ENCODE measurements at places on chromosomes 6 and 20. TPM values are rescaled to one million over a fixed set of nuclear protein-coding genes. Genes with fewer than 3 reads are reported as not detected.

DNA sequence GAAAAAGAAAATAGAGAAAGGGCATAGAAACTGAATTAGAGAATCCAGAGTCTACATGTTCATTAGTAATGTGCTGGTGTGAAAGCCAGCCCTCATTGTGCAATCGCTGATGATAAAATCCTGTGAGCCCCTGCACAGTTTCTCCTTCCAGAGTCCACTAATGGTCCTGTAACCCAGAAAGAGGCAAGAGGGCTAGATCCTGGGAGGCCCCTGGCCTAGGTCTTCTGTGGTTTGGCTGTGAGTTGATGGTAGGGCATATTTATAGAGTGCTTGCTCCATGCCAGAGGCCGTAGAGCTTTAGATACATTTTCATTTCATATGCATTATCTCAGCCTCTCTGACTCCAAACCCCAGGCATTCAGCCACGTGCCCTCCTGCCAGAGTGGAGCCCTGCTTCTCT is 94.9 kb upstream of the MTHFD1L start:
- H3K4me1 ChIP-seq, result peaks cover 16% of the 10 kb centered on the region
- H3K36me3 ChIP-seq, result no peaks in the 10 kb centered on the region
- H3K27ac ChIP-seq, result no peak overlapping the region
- H3K27me3 ChIP-seq, result no peaks in the 10 kb centered on the region

DNA sequence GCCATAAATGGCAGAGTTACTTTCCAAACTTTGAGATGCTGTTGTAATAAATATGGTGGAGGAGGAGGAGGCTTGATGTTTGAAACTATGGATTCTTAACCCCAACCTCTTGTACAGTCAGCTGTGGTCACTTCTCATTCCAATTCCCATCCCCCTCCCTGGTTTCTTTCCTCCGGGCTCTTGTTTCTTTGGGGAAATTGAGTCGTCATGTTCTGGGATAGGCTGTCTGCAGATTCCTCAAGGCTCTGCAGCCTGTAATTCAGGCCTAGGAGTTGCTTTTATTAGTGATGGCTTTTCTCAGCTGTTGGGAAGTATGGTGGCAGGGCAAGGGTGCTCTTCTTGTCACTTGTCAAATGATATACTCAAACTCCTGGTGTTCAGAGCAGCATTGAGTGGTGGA is 2.6 kb downstream of the PTK7 start:
- H3K27me3 ChIP-seq, result peaks cover 8% of the 10 kb centered on the region
- H3K4me1 ChIP-seq, result peaks cover 29% of the 10 kb centered on the region
- no peak for DNase-seq
- H3K4me3 ChIP-seq, result no peak overlapping the region
- H3K36me3 ChIP-seq, result peaks cover 7% of the 10 kb centered on the region

- H3K4me3 ChIP-seq, result peak overlapping the region; percentile 20
- peaks cover 82% of the 10 kb centered on the region for H3K27me3 ChIP-seq
- H3K27ac ChIP-seq, result no peak overlapping the region
- peaks cover 12% of the 10 kb centered on the region for H3K4me1 ChIP-seq
- no peaks in the 10 kb centered on the region for H3K36me3 ChIP-seq
Observed at GRCh38 chr6:50819466-50819903, 814 bp downstream of the TFAP2B start.

The NT5E gene
- 18.0 TPM for total RNA-seq

The ZNF165 gene
- total RNA-seq, result 2.2 TPM

GRCh38 chr6:21186479-21187055 is 407.0 kb upstream of the SOX4 start:
- H3K4me1 ChIP-seq, result peaks cover 12% of the 10 kb centered on the region
- no peaks in the 10 kb centered on the region for H3K27me3 ChIP-seq
- H3K4me3 ChIP-seq, result no peak overlapping the region
- no peaks in the 10 kb centered on the region for H3K36me3 ChIP-seq
- DNase-seq, result no peak

The GABRR1 gene
- not detected for total RNA-seq

GRCh38 chr6:49155316-49155715 is 307.7 kb downstream of the MMUT start:
- no peak for DNase-seq
- no peaks in the 10 kb centered on the region for H3K27me3 ChIP-seq
- no peak overlapping the region for H3K27ac ChIP-seq

The BTN1A1 gene
- not detected for total RNA-seq

DNA sequence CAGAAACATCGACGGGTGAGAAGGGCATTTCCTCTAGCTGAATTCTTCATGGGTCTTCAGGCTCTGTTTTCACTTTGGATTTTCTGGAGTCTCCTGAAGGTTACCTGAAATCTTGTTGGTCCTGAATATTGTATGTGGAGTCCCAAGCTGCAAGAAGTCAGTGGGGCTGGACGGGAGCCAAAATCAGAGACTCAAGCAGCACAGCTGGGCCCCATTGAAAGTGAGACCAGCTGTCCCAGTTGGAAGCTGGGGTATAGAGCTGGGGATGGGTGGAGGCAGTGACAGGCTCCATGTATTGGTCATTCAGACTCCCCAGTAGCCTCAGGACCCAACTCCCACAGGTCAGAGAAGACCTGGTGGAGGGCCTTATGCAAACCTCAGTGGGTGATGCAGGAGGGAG is 111.3 kb upstream of the MLN start:
- H3K27me3 ChIP-seq, result no peaks in the 10 kb centered on the region
- H3K4me1 ChIP-seq, result no peaks in the 10 kb centered on the region
- no peak overlapping the region for H3K27ac ChIP-seq

GRCh38 chr6:118509009-118509617 is 39.0 kb upstream of the PLN start:
- DNase-seq, result no peak
- H3K27me3 ChIP-seq, result no peaks in the 10 kb centered on the region
- no peaks in the 10 kb centered on the region for H3K36me3 ChIP-seq
- no peaks in the 10 kb centered on the region for H3K4me1 ChIP-seq

DNA sequence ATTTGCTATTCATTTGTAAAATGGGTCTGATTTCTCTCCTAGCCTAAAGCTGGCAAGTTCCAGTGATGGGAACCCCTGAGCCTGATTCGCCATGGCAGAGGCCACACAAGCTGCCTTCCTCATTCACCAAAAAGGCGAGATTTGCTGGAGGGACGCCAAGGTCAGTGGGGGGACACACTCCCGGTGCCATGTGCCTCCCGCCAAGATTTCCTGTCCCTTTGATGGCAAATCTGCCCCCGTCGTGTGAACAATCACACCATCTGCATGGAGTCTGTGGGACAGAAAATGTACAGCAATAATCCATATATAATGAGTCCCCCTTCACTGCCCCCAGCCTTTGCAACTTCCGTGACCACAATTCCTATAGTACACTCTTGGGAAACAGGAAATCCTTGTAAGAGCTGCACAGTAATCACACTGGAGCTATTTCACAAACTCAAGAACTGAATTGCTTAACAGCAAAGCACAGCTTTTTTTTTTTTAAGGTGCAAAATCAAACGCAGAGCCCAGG is 15.7 kb upstream of the IGF2R start:
- peak overlapping the region; percentile 67 for H3K27ac ChIP-seq
- H3K4me1 ChIP-seq, result peaks cover 32% of the 10 kb centered on the region
- DNase-seq, result peak; percentile 78
- H3K36me3 ChIP-seq, result no peaks in the 10 kb centered on the region
- H3K27me3 ChIP-seq, result no peaks in the 10 kb centered on the region

GRCh38 chr6:125746731-125747588 is 2.5 kb upstream of the HEY2 start:
- peak overlapping the region; percentile 76 for H3K27ac ChIP-seq
- H3K4me1 ChIP-seq, result peaks cover 38% of the 10 kb centered on the region
- H3K4me3 ChIP-seq, result peak overlapping the region; percentile 74

GRCh38 chr6:166052837-166053236 is 114.8 kb downstream of the TBXT start:
- H3K4me3 ChIP-seq, result no peak overlapping the region
- no peaks in the 10 kb centered on the region for H3K27me3 ChIP-seq
- no peak for DNase-seq
- no peaks in the 10 kb centered on the region for H3K4me1 ChIP-seq

DNA sequence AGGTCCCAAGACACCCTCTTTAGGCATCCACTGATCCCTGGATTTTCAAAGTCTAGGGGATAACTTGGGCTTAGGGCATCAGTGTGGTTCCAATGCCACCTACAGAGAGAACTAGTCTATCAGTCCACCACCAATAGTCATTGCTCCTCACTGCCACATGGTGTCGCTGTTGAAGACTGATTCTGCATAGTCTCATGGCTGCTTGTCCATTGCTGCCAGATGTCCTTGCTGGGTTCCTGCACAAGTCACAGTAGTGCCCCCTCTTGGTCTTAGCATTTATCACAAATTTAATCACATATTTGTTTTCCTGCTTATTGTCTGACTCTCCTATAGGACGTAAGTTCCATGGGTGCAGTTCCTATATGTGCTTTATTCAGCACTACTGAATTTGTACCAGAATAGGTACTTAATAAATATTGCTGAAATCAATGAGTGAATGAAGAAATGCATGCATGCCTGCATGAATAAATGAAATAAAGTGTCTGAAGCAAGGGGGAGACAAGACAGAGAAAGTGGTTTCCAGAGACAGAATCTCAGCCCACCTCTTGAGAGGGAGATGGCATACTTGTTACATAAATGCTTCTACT is 45.9 kb upstream of the RALY start:
- H3K4me3 ChIP-seq, result no peak overlapping the region
- H3K36me3 ChIP-seq, result no peaks in the 10 kb centered on the region
- no peak overlapping the region for H3K27ac ChIP-seq
- no peaks in the 10 kb centered on the region for H3K27me3 ChIP-seq
- no peak for DNase-seq
- H3K4me1 ChIP-seq, result no peaks in the 10 kb centered on the region

GRCh38 chr20:341682-342081 is 5.2 kb upstream of the NRSN2 start:
- peaks cover 8% of the 10 kb centered on the region for H3K4me1 ChIP-seq
- H3K27me3 ChIP-seq, result no peaks in the 10 kb centered on the region
- H3K27ac ChIP-seq, result no peak overlapping the region
- no peaks in the 10 kb centered on the region for H3K36me3 ChIP-seq

The LAMA4 gene
- 91.2 TPM for total RNA-seq

DNA sequence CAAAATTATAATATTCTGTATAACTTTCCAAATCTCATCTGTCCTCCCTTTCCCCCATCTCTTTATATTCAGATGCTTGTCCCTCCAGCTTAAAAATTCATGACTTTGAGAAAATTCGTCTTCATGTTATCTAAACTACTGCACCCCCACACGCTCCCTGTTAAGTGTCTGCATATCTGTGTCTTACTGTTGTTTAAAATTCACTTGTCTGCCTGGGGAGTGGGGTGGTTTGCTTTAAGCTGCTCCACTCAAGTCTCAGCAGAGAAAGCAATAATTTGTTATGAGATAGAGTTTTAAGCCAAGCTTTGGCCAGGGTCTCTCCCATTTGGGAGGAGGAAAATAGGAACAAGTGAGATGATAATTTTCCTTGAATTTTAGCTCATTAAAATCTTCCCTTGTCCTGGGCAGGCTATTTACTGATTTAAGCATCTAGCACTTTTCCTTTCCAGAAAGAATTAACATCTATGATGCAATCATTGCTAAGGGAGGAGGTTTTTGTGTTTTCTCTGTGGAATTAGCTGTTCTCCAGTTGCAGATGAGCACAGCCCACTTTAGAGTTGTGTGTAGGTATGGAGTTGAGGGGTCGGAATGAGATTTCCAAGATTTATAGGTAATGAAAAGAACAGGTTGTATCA is 36.8 kb downstream of the MTHFD1L start:
- H3K27me3 ChIP-seq, result no peaks in the 10 kb centered on the region
- no peak overlapping the region for H3K27ac ChIP-seq
- no peaks in the 10 kb centered on the region for H3K4me1 ChIP-seq
- DNase-seq, result no peak
- H3K36me3 ChIP-seq, result no peaks in the 10 kb centered on the region
- no peak overlapping the region for H3K4me3 ChIP-seq

GRCh38 chr6:116405138-116405537 is 34.4 kb downstream of the DSE start:
- peaks cover 24% of the 10 kb centered on the region for H3K4me1 ChIP-seq
- H3K36me3 ChIP-seq, result no peaks in the 10 kb centered on the region
- H3K27me3 ChIP-seq, result no peaks in the 10 kb centered on the region

DNA sequence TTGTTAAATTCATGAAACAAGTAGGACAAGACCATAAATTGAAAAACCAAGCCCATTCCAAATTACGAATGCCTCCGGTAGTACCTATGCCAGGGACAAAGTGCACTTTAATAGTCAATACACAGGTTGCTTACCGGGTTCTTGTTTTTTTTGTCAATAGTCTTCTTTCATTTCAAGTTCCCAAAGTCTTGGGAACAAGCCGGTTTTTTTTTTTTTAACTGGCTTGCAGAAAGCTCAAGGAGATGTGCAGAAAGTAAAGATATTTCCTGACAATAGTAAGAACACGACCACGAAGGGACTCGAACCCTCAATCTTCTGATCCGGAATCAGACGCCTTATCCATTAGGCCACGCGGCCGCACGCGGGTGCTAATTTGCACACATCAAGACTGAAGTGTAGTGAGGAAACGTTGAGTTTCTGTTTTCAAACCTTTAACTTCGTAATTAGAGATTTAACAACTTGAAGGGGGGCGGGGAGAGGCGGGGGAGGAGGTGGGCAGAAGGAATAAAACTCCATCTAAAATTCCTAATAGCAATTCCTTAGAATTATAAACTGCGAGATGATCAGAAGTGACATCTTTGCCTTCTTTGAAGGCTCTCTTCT is 181.0 kb downstream of the TRIM27 start:
- peaks cover 77% of the 10 kb centered on the region for H3K27me3 ChIP-seq
- DNase-seq, result no peak
- H3K4me1 ChIP-seq, result no peaks in the 10 kb centered on the region

The SRSF12 gene
- not detected for total RNA-seq

The FERMT1 gene
- total RNA-seq, result 1.4 TPM

The SLC35D3 gene
- not detected for total RNA-seq

The MYLK4 gene
- 0.56 TPM for total RNA-seq

GRCh38 chr6:90304308-90304707 is 7.7 kb upstream of the BACH2 start:
- H3K27ac ChIP-seq, result no peak overlapping the region
- H3K4me1 ChIP-seq, result no peaks in the 10 kb centered on the region
- DNase-seq, result no peak
- no peaks in the 10 kb centered on the region for H3K36me3 ChIP-seq
- H3K4me3 ChIP-seq, result no peak overlapping the region

The STMN3 gene
- 12.1 TPM for total RNA-seq

The ASIP gene
- total RNA-seq, result not detected

GRCh38 chr6:114998492-114998891 is 655.7 kb upstream of the HS3ST5 start:
- DNase-seq, result no peak
- no peaks in the 10 kb centered on the region for H3K36me3 ChIP-seq
- H3K27ac ChIP-seq, result no peak overlapping the region

DNA sequence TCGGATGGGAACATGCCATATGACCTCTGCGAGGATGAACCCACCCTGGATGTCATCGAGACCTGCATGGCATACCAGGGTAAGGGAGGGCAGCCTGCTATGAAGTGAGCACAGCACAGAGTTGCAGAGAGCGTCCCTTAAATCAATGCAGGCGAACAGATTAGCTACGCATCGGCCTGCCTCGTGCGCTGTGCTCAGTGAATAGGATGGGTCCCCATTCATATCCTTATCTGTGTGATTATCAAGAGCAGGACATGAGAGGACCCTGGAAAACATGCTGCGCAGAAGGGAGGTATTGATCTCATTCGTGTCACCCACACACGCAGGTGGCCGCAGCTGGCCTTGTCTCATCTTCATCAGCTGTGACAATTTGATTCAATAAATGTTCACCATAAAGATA is 25.6 kb upstream of the FAM83D start:
- peaks cover 28% of the 10 kb centered on the region for H3K36me3 ChIP-seq
- no peak for DNase-seq
- H3K4me3 ChIP-seq, result no peak overlapping the region
- no peaks in the 10 kb centered on the region for H3K27me3 ChIP-seq
- H3K4me1 ChIP-seq, result no peaks in the 10 kb centered on the region
- no peak overlapping the region for H3K27ac ChIP-seq

The NTSR1 gene
- total RNA-seq, result not detected

GRCh38 chr6:79062708-79063107 is 15.3 kb downstream of the PHIP start:
- H3K27me3 ChIP-seq, result no peaks in the 10 kb centered on the region
- no peak overlapping the region for H3K4me3 ChIP-seq
- peaks cover 29% of the 10 kb centered on the region for H3K36me3 ChIP-seq
- no peak for DNase-seq

All from lower lobe of right lung (tissue), 2 donors.